ENCODE measurements at places on chromosomes 3 and 15.

GRCh38 chr15:43238671-43239131, 17.9 kb upstream of the EPB42 start:
- no peak for DNase-seq

DNA sequence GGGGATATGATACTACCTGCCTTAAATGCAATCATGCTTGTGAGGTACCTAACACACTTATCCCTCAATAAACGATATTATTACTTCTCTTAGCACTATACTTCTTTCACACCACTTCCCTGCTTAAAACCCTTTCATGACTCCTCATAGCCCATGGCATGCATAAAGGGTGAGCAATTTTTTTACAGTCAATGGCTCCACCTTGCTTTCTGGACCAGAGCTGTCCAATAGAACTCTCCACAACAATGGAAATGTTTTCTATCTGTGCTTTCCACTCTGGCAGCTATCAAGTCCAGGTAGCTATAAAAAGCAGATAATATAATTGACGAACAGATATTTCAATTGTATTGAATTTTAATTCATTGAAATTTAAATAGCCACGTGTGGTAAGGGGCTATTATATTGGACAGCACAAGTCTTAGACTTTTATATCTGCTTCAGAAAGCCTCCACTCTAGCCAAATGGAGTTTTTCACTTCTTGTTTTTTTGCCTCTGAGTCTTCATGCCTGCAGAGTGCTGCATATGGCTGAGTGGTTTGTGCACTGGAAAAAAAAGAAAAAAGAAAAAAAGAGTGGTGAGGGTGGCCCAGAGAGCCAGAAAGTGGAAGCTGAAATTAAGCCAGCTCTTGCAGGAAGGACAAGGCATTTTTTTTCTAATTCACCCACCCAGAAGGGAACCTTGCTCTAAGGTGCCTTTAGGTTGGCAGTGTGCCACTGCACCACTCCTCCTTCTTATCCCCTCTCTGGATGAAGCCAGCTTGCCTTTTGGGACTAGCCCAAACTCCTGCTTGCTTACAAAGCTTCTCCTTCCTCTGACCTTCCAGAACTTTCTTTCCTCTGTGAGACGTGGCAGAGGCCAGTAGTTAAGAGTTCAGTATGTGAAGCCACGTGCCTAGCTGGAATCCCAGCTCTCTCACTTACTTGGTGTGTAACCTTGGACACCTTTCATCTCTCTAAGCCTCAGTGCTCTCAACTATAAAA, 239.0 kb upstream of the LRTM1 start:
- no peak for DNase-seq

- DNase-seq, result no peak
These were observed 31.5 kb upstream of the CTXND1 start for GRCh38 chr15:80283531-80283930.

DNA sequence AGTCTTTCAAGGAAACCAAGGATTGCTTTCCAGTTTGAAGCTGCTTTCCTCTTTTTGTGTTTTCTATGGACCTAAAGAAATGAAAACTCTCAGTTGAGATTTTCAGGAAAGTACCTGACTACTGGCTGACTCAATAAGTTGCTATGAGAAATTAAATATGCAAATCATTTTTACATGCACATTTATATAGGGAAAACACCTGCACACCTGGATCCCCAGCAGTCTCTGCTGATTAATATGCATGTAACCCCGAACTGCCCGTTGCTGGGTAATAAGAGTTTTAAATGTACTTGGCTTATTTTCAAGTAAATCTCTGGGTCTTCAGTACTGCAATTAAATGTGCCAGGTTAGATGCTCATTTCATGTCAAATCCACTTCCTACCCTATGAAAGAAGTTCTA, 77.2 kb downstream of the KBTBD8 start:
- no peak for DNase-seq

DNA sequence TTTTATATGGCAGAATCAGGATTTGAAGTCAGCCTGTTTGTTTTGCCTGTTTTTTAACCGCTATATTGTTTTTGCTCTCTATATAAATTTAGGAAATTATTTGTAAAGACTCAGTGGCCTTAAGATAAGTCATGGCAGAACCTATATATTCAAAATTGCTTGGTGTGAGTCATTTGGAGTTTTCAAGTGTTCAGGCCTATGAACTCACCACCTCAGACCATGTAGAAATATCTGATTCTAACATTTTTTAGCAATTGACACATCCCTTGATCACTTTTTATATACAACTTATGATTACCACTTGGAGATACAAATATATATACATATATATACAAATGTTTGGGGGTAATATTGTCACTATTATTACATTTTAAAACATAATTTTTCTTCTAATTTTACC, 95.7 kb downstream of the VGLL3 start:
- no peak for DNase-seq

- no peak for DNase-seq
These were observed 21.0 kb upstream of the FGD5 start for GRCh38 chr3:14797731-14798130.

GRCh38 chr3:62570888-62571287, 197.5 kb upstream of the FEZF2 start:
- DNase-seq, result no peak

GRCh38 chr3:141594357-141594756, 107.5 kb downstream of the RASA2 start:
- DNase-seq, result no peak
